NCI-H510A (cell line): ENCODE measurements at places on chromosomes 1 and 21.

GRCh38 chr1:194940336-194941030 lies 1667.8 kb downstream of the KCNT2 start:
- DNase-seq = no peak

DNA sequence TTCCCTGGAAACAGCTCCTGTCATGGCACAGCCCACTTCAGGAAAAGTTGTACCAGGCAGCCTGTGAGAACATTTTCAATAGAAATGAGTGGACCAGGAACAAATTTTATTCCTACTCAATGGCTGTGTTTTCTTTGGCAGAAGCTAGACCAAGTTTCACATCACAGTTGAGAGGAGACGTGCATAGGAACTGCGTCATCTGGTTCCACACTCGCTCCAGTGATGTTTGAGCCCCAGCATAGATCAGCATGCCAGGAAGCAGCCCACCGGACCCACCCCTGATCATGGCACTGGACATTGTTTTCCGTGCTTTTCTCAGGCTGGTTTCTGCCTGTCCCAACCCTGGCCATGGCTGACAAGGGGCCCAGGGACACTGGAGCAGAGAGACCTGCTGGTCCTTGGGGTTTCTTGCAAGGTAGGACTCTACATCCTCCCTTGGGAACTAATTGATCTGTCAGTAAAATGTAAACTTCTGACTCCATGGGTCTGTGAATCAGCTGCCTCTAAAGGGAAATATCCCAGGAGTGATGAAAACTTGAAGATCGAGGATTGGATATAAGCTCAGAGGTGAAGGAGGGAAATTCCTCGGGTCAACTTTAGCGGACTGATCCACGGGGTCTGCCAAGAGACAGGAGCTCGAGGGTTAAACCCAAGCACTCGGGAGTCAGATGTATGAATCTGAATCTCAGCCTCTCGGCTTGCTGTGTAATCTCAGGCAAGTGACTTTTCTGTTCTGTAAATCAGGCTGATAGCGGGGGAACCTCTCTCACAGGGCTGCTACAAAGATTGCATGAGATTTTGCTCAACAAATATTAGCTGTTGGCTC lies 35.7 kb downstream of the NEK2 start:
- no peak for DNase-seq

GRCh38 chr1:96509951-96510350 lies 211.6 kb upstream of the PTBP2 start:
- DNase-seq = no peak

- DNase-seq = no peak
These were observed 130.4 kb downstream of the KIF26B start for GRCh38 chr1:245285168-245285567.

- peak; percentile 68 for DNase-seq
These were observed 48.0 kb downstream of the H3-3A start for GRCh38 chr1:226110249-226111097.

DNA sequence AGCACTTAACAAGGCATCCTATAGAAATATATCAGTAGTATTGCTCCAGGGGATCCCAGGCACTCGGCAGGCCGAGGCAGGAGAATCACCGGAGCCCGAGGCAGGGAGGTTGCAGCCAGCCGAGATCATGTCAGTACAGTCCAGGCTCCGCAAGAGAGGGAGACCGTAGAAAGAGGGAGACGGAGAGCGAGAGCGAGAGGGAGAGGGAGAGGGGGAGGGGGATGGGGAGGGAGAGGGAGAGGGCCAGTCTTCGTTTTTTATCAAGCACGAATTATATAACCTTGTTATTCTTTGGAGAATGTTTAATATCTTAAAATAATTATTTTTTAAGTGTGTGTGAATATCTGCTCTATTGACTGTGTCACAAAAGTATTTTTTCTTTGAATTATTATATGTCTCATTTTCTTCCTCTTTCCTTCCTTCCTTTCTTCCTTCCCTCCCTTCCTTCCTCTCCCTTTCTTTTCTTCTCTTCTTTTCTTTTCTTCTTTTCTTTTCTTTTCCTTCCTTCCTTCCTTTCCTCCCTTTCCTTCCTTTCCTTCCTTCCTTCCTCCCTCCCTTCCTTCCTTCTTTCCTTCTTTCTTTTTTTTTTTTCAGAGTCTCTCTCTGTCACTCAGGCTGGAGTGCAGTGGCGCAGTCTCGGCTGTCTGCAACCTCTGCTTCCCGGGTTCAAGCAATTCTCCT lies 233.7 kb downstream of the SRGAP2C start:
- no peak for DNase-seq

DNA sequence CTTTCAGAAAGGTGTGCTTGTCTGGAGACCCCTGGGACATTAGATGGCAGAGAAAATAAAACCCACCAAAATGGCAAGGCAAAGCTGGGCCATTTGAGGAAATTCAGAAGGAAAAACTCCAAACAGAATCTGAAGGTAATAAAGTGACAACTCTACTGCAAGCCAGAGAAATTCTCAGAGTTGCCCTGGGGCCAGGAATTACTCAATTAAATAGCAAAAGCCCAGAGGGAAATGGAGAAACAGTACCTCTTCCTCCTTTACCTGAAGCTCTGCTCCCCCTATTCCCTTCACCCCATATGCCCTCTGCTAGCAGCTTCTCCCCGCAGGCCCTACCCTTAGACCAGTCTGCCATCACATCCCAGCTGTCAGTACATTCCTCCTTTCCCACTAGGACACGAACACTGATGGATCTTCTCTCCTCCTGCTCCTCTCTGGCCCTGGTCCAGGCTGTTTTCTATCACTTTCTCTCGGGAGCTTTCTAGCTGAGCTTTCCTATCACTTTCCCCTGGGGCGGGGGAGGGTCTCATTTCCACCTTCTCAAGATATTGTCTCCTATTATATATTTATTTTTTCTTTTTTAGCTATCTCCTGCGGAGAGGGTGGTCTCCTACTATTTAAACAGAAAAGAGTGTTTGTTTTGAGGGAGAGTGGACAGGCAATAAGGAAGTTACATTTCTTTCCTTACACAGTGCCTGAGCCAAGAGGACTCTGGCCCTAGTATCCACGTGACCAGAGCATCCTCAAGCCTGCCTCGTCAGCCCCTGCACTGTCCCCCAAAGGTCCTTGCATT lies 47.7 kb upstream of the RBM15 start:
- DNase-seq = no peak

DNA sequence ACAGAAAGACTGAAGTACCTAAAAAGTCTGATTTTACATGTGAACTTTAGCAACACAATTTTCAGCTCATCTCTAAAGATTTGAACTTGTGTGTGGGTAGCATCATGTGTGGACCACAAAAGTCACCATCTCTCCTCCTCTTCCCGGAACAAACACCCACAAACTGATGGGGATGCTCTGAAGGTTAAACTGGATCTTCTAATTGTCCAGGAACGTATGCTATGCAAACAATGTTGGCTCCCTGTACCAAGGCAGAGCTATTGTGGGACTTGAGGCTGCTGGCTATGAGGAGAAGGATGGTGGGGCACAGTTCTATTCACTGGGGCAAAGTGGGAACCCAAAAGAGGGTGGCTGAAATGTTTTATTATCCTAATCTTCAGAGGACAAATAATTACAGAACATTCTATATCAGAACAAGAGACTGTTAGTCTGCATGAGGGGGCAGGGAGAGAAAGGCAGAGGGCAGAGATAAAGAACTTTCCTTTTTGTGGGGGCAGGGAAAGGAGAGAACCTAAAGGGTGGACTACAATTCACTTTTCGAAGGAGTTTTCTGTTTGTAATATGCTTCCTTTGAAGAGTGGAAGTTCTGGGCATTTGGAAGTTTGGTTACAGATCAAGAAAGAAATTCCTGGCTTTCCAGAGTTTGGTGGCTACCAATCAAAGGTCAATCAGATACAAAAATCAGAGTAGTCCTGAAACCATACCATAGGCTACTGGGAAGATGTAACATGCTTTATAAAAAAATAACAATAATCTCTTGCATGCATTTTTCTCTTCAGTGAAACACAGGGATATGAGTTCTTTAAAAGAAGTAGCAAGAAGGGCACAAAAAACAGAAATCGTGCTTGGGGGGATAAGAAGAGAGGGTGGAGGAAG lies 62.9 kb downstream of the GADD45A start:
- DNase-seq = no peak
